ENCODE measurements at places on chromosomes 3 and 15.

GRCh38 chr3:50392101-50392715, 32.9 kb upstream of the TMEM115 start:
- DNase-seq: no peak

- no peak for DNase-seq
Measured at GRCh38 chr15:27382361-27383025, 411.5 kb downstream of the GABRG3 start.

DNA sequence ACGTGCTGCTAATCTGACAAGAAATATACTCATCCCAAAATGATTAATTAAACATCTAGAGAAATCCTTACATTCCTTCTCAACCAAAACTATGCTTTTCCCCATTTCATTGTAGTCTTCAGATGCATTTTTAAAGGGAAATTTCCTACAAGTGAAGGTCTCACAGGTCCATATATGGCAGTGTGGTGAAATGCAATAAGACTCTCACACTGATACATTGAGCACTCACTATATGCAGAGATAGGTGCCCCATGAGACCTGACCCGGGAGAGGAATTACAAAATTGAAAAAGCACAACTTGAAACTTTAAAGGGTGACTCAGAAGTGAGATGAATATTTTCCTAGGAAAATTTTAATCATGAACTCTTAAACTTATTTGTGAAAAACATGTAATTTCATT, 629.2 kb upstream of the NAALADL2 start:
- no peak for DNase-seq

- no peak for DNase-seq
Measured at GRCh38 chr3:132283916-132284405, 33.2 kb upstream of the ACP3 start.

DNA sequence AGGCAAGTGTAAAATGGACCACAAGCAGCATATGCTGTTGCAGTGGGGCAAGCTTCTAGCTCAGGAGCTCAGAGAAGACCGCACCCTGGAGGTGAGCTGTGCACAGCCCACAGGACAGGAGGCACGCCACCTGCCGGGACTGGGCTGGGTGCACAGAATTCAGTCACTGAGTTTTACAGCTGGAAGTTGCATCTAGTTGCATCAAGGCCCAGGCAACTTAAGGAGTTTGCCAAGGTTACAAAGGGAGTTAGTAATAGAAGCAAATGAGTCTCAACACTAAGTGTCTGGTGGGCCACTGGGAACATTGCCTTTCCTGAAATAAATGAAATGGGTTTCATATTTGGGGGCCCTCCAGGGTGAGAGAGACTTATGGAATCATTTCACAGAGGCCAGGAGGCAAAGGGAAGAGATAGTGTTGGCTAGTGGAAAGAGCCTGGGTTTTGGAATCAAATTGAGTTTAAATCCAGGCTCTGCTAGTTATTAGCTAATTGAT, 36.0 kb upstream of the TIMP4 start:
- no peak for DNase-seq

DNA sequence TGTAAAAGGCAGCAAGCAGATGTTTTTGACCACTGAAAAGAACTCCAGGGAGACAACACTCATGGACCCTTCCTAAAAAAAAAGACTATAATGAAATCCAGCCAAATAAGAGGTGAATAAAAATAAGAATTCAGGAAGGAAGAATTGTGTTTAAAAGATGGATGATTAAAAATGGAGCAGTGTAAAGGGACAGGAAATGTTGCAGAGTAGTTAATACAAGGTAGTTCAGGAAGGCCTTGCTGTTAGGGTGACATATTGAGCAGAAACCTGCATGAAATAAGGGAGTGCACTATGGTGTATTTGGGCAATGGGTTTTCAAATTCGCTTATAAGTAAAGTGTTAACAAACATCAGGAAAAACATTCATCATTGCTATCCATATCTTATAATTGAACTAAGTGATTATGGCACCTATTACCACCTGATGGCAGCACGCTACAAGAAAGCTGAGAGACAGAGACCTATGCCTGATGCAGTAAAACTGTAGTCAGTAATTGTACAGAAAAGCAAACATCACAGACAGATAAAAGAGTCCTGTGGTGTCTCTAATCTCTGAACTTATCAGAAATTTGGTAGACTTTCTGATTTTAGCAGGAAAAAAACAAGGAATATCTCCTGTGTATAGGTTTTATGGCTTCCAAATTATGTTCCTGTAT, 5.8 kb upstream of the DBR1 start:
- DNase-seq: no peak

- no peak for DNase-seq
Measured at GRCh38 chr15:78255421-78256043, 8.8 kb upstream of the DNAJA4 start.

- DNase-seq: no peak
Measured at GRCh38 chr15:68368731-68369435, 63.1 kb downstream of the ITGA11 start.

- DNase-seq: no peak
Measured at GRCh38 chr3:148077318-148077923, 620.3 kb upstream of the AGTR1 start.

- DNase-seq: no peak
Measured at GRCh38 chr15:34359416-34359815, 7.6 kb downstream of the LPCAT4 start.

DNA sequence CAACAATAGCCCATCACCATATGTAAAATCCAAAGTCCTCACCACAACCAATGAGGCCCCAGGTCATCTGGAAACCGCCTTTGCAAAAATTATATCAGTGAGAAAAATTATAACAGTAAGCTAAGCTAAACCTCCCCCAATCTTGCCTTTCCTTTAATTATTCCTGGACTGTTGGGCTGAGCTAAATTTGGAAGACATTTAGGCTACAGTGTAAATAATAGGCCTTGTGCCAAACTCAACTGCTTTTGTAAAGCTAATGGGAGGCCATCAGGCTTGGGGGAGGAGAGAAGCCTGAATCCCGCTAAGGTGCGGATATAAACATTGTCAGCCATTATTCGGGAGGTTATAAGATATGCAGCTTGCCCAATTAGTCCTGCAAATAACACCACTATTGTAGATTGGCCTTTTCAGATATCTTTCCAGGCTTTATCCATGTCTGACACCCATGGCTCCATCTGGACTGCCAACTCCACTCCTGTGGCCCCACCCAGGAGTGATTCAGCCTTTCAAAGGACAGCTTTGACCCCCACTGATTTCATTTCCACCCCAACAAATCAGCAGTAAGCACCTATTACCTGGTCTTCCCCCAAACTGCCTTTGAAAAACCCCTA, 53.0 kb upstream of the CA12 start:
- DNase-seq: no peak

GRCh38 chr15:94542391-94542790, 311.0 kb downstream of the MCTP2 start:
- DNase-seq: no peak

- DNase-seq: no peak
Measured at GRCh38 chr3:21587894-21588293, 163.1 kb downstream of the ZNF385D start.

GRCh38 chr3:35787936-35788335, 148.6 kb downstream of the ARPP21 start:
- DNase-seq: no peak

- DNase-seq: no peak
Measured at GRCh38 chr15:42720071-42720470, 16.9 kb downstream of the CDAN1 start.

DNA sequence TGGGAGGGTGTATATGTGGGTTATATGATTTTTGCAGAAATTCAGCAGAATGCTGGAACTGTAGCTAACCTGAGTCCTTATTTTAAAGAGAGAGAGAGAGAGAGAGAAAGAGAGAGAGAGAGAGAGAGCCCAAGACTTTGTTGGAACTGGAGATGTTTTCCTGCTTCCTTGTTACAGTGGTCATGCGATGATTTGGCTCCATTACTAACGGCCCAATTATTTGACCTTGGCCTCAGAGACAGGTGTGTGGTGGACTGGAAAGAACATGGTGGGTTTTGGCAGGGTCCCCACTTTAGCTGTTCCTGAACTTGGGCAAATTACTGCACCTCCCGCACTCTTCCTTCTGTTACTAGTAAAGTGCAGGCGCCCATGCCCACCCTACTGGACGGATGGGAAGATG, 14.8 kb upstream of the ACSBG1 start:
- DNase-seq: no peak

DNA sequence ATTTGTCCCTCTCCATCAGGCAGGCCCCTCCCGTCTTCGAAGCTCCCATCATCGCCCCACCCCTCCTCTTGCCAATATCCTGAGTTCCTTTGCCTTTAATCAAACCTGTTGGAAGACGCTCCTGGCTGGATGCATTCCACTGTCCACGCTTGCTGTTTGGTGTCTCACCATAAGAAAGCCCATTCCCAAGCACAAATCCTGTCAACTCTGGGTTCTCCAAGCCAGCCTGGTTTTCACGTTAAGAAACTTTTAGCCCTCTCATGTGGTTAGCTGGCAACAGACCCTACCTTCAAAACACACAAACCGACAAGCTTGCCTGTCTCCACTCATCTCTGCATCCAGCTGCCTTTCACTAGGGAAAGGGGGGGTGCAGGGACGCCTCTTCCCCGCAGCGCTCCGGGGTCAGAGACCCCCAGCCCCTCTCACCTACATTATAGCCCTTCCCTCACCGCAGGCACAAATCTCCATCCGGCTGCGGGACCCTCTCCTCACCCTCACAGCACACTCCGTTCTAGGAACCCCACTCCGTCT, 1.1 kb downstream of the GORASP1 start:
- DNase-seq: no peak

DNA sequence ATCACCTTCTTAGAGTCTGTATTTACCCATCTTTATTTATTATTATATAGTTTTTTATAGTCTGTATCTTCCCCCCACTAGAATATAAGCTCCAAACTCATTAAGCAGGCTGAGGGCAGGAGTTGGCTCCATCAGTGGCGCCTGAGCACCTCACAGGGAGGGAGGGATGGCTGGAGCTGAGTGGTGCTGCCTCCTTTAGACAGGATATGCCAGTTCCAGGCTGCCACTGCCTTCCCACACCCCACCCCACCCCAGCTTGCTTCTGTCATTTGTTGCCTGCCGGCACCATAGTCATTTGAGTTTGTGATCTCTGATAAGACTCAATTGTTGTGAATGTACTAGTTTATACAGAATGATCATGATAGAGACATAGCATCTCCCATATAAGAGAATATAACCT, 85.5 kb downstream of the KLHL25 start:
- DNase-seq: no peak

- DNase-seq: no peak
Measured at GRCh38 chr15:41666353-41666920, 6.2 kb downstream of the MGA start.

- DNase-seq: no peak
Measured at GRCh38 chr15:81006124-81006523, 5.4 kb downstream of the TLNRD1 start.

- no peak for DNase-seq
Measured at GRCh38 chr3:154275965-154276364, 48.3 kb downstream of the DHX36 start.

DNA sequence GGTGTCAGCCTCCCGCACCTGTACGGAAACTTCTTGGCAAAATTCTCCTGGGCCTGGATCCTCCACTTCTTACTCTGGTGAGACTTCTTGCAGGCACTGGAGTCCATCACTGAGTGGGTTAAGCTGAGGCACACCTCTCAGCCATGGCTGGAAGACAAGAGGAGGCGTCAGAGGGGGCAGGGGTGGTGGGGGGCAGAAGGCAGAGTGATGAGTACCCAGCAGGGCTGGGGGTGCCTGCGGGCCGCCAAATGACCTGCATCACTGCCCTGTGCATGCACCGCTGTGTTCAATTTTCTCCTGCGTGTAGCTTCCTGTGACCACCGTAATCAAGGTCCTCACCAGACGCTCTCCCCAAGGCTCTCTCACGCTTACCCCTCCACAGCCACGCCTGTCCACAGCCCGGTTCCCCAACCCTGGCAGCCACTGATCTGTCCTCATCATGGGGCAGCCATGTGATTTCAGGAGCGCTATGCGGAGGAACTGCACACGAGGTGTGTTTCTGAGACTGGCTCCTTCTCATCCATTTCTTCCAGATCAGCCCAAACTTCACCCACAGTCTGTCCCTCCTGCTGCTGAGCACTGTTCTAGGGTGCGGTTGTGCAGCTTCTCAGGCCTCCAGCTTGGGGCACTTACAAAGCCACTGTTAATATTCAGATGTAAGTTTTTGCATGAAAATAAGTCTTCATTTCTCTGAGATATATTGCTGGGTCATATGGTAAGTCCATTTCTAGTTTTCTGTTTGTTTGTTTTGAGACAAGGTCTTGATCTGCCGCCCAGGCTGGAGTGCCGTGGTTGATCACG, 5.2 kb downstream of the C3orf22 start:
- no peak for DNase-seq

GRCh38 chr3:46130631-46131310, 77.3 kb downstream of the CCR1 start:
- no peak for DNase-seq

GRCh38 chr3:57559526-57559925, 3.5 kb downstream of the PDE12 start:
- no peak for DNase-seq

GRCh38 chr3:184498986-184499606, 62.5 kb upstream of the EPHB3 start:
- DNase-seq: no peak

- DNase-seq: no peak
Measured at GRCh38 chr15:28017423-28017924, 81.6 kb downstream of the OCA2 start.

GRCh38 chr3:195096484-195097330, 174.3 kb downstream of the XXYLT1 start:
- DNase-seq: no peak

GRCh38 chr15:32879980-32880379, 162.2 kb downstream of the GREM1 start:
- DNase-seq: no peak

GRCh38 chr3:56702490-56703315, 19.6 kb upstream of the TASOR start:
- DNase-seq: peak; percentile 18

DNA sequence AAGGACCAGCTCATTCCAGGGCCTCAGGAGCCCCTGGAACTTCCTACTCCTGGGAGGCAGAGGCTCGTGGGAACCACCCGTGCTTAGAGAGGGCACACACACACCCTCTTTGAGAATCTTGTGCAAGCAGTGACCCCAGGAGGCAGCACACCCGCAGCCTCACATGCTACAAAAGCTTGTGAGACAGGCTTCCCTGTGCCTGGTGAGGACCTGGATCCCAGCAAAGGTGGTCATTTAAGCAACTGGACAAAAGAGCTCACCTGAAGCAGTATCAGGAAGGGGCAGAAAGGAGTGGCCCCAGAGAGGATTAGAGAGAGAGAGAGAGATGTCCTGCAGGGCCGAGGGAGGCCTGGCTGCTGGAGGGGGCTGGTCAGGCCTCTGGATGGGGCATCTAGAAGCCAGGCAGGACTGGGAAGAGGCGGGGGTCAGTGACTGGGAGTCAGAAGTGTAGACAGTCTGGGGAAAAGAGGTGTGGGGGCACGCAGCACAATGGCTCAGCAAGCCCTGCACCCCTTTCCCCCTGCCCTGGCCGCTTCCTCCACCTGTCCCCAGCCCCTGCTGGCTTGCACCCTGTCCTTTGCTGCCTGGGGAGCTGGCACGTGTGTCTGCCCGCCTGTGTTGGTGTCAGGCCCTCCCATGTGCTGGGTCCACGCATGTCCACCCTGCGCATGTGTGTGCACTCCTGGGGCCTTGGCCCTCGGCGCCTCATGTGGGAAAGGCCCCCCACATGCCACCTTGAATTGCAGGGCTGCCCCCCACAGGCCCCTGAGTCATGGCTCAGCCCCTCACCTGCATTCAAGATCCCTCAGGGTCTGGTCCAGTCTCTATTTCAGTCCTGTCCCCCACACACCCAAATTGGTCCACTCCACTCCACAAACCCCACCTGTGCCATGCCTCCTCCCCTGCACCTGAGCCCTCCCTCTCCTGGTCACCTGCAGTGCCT, 36.9 kb downstream of the TSPAN3 start:
- DNase-seq: no peak

Measured in epithelial cell of proximal tubule (primary cell).